Stimulated activated memory B cell treated with anti-CD40 and anti-IgM and Interleukin-4, amounts not matched to agents 10 μg/mL and 1 μg/mL and 100 μg/mL, for 72 hours (primary cell): ENCODE measurements at places on chromosomes 3 and 15.
A peak's percentile ranks its signal among the peaks of the same experiment; 100 is the strongest.

DNA sequence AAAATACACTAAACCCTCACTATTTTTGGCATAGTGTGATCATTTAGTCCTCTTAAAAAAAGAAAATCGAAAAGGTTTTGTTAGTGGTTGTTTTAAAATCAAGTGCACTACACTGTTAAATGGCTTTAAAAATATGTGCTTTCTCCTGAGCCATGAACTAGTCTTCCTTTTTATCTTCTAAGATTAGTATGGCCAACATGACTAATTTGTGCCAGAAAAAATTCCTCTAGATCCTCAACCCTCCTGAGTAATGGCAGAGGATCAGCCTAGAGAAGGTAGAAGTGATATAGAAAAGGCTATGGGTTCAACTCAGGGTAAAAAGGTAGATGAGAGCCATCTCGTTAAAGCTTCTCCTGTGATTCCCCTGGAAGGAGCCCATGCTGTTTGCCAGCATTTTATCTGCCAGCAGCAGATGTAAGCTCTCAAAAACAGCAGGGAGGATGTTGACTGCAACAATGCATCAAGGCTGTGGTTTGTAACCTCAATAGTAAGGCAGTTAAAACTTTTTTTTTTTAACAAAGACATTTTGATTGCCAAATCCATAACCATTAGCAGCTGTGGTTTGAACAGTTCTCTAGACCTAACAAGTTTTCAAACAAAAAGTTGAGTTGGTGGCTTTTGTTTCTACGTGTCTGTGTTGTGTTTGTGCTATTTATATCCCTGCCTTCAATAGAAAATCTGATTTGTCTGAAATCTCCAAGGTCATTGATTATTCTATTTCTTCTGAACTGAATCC, 30.2 kb upstream of the ZNF609 start:
- ATAC-seq, result no peak

DNA sequence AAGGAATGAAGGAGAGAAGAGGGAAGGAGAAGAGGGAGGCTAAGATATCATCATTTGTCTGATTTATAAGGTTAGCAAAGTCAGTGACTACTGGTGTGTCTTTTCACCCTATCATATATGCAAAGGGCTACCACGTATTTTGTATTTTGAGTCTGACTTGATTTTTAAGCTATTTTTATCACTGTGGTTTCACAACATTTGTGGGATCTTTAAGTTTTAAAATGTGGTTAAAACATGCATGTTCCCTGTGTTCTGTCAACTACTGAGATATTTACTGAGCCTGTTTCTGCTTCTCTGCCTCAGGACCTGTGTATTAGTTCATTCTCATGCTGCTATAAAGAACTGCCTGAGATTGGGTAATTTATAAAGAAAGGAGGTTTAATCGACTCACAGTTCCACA, 22.5 kb upstream of the SPTSSB start:
- ATAC-seq, result no peak

DNA sequence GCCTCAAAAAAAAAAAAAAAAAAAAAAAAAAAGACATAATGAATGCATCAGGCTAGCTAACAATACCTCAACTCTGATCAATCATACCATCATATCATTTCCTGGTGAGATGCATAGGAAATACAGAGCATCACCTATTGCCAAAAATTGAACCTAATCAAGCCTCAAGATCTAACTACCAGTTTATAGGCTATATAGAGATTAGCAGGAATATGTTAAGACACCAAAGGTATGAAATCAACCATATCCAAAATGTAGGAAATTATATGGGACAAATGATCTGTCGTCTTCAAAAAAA, 387 bp upstream of the VPS33B start:
- ATAC-seq, result no peak

GRCh38 chr3:46484388-46484787, 13.4 kb upstream of the RTP3 start:
- ATAC-seq, result no peak

DNA sequence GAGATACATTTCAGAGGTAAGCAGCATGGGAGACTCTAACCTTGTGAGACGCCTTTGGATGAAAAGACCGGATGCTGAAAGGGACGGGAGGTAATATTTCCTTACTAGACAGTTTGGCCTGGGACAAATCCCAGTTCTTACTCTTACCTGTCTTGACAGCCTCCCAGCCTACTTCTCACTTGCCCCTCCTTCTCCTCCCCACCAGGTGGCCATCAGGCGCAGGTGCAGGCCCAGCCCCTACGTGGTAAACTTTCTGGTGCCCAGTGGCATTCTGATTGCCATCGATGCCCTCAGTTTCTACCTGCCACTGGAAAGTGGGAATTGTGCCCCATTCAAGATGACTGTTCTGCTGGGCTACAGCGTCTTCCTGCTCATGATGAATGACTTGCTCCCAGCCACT, 6.3 kb downstream of the HTR3D start:
- ATAC-seq, result no peak

- ATAC-seq, result no peak
Observed at GRCh38 chr3:168495270-168495669, 399.5 kb upstream of the GOLIM4 start.

DNA sequence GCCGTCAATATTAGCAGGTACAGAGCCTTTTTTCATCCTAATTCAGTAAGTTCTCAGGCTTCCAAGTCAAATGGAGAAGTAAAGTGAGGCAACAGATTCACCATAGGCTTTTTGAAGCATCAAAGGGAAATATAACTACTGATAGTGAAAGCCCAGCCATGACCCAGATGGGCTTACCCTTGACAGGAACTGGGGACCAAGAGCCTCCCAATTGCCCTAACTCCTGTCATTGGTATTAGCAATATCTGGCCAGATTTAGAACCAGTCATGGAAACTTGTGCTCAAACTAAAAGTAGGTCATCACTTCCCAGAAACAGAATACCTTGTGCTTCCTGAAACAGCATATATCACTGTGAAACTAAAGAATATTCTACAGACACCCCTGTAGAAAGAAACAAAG, 33.0 kb downstream of the NME9 start:
- peak; percentile 73 for ATAC-seq

GRCh38 chr3:191216510-191216909, 17.5 kb downstream of the OSTN start:
- ATAC-seq, result no peak

DNA sequence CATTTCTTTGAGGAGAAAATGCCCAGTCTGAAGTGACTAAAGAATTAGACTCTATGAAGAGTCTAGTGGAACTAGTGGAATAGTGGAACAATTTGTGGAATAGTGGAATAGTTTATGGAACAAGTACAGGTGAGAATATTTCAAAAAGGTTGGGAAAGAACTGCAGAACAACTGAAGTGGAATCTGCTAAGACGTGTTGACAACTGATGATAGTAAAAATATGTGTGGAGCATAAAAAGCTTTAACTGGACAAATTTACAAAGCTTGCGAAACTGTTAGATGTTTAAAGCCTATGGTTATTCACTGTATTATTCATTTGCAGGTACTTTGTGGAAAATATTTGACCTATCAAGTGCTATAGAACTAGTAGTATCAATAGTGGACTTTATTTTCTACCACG, 164.5 kb downstream of the ADAMTS9 start:
- ATAC-seq, result no peak

DNA sequence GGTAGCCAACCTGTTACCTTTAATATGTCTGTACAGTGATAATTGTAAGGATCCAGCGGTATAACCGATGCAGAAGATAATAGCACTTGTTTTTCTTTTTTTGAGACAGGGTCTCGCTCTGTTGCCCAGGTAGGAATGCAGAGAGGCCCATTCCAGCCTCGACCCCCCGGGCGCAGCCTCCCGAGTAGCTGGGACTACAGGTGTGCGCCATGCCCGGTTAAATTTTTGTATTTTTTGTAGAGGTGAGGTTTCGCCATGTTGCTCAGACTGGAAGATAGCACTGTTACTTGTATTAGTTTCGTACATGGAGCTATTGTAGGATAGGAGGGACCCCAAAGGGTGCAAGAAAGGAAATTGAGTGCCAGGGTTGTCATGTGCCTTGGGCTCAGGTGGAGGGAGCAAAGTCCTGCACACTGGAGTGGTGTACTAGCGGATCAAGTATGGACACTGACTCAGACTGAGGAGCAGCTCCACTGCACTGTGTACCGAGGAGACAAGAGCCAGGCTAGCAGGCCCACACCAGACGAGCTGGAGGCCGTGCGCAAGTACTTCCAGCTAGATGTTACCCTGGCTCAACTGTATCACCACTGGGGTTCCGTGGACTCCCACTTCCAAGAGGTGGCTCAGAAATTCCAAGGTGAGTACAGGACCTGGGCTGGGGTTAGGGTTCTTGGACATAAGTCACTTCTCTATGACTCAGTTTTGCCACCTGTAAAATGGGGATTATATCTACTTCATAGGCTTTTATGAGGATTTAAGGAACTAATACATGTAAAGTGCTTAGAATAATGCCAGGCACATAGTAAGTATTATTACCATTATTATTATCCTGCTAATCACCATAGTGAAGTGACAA, 1.0 kb downstream of the OGG1 start:
- ATAC-seq, result no peak

DNA sequence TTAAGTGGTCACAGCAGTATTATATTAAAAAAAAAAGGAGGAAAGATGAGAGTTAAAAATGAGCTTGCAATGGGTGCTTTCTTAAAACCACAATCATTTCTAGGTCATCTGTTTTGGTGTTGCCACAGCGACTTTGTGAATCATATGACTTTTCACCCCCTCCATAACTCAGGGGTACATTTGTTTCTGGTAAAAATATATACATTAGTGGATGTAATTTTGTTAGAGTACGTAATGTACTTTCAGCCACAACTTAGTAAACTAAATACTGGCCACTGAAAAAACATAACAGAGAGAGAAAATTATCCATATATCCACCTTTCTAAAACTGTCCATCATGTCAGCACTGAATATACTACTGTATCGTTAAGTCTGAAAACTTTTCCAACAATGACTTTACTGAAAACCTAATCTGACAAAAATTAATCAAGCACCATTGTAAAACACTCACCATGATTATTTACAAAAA, 3.4 kb downstream of the ANKRD28 start:
- ATAC-seq, result no peak

DNA sequence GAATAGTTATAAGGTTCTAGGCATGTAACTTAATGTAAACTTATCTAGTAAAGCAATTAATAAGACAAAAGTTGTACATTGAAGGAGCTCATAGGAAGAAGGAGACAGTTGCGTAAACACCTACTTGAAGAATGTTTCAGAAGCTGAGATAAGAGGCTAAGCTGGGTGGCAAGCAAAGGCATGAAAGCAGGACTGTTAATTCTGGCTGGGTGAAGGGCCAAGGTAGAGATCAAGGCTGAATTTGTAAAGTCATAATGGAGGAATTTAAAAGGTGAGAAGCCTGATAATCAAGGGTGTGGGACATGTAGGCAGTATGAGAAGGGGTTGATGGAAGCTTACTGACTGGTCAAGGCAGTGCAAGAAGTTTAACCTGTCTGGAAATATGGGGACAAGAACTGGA, 80.4 kb upstream of the TGFBR2 start:
- ATAC-seq, result no peak

DNA sequence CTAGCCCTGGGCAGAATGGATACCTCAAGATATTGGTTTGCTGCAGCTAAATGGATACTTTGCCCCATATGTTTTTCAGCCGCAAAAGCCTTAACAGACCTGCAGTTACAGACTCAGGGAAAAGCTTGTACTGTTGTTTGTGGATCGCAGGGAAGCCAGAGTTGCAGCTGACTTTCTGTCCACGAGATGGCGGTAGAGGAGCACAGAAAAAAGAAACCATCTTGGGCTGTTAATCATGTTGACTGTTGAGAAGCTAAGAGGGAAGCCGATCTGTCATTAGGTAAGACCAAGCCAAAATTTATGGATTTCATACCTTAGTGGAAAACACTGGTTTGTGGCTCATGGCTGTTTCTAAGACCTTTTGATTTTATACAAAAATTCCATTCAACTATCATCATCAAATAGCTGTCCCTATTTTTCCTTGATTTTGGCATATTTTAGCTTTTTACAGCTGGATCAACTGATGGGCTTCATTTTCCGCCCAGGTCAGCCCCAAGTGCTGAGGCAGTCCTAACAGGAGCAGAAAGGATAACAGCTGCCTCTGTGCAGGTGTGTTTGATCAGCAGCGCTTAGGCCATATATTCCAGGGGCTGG, 205.7 kb upstream of the ZPLD1 start:
- peak; percentile 57 for ATAC-seq

GRCh38 chr15:59896663-59897074, 107.4 kb upstream of the FOXB1 start:
- ATAC-seq, result no peak

- no peak for ATAC-seq
Observed at GRCh38 chr3:15029625-15030024, 35.5 kb downstream of the MRPS25 start.

DNA sequence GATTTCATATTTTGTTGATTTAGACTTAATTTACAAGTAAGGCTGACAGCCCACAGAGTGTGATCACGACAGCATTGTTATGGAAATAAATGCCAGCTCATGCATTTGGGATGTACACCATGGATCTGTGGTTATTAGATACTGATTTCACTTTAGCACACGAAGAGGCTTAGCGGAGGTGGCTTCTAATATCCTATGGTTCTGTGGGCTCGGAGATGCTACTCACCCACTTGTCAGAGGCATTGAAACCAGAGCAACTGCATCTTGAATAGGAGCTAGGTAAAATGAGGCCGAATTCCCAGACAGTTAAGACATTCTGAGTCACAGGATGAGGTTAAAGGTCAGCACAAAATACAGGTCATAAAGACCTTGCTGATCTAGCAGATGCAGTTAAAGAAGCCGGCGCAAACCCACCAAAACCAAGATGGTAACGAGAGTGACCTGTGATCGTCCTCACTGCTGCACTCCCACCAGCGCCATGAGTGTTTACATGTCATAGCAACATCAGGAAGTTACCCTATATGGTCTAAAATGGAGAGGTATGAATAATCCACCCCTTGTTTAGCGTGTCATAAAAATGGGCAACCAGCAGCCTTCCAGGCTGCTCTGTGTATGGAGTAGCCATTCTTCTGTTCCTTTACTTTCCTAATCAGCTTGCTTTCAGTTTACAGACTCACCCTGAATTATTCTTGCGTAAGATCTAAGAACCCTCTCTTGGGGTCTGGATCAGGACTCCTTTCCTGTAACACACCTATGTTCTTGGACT, 117.5 kb downstream of the PGPEP1L start:
- no peak for ATAC-seq

- ATAC-seq, result no peak
Observed at GRCh38 chr3:127150513-127151250, 42.2 kb upstream of the PRR23E start.

- no peak for ATAC-seq
Observed at GRCh38 chr3:173138026-173138425, 3.0 kb downstream of the SPATA16 start.

GRCh38 chr15:65766422-65767263, 25.4 kb downstream of the DENND4A start:
- no peak for ATAC-seq

- no peak for ATAC-seq
Observed at GRCh38 chr3:7759630-7760029, 742.0 kb upstream of the LMCD1 start.

DNA sequence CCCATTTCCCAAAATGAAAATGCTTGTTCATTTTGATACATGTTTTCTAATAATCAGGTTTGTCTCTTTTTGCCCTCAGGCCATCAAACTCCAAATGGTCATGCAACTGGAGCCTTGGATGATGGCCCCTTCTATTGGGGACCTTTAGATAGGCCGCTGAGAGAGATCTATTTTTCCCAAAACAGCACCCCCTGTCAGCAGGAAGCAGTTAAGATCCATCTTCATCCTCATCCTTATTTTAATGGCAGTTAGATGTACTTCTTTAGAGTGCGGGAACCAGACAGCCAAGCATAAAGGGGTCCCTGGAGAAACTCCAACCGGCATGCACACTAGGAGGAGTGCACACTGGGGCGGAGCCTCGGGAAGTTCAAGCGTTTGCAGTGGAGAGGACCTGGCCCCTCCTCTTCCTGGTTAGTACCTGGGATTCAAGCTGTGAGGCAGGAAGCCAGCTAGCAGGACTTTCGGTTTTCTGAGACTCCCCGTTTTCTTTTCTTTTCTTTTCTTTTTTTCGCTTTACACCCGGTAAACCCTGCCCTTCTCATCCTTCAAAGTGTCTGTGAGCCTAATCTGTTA, 31.9 kb upstream of the STRIT1 start:
- ATAC-seq, result no peak
